ENCODE measurements at places on chromosomes 5 and 9.

DNA sequence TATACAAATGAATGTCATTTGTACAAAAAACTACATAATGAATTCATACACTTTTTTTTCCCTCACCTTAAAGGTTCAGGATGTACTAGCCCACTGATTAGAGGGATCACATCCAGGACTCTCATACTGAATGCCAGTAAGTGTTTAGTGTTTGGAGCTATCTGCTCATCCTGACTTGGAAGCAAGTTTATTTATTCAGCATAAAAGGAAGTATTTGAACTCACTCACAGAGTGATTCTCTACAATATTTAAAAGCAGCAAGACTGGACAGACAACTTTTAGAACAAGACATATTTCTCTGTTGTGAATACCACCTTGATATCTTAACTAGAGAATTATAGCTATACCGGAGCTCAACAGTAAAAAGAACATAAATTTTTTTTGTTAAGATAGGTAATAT, 14.8 kb upstream of the IQGAP2 start:
- DNase-seq, result no peak

- DNase-seq, result no peak
Observed at GRCh38 chr9:79619930-79620329, 48.2 kb downstream of the TLE4 start.

- DNase-seq, result no peak
Observed at GRCh38 chr9:110078604-110079003, 129.4 kb downstream of the C9orf152 start.

DNA sequence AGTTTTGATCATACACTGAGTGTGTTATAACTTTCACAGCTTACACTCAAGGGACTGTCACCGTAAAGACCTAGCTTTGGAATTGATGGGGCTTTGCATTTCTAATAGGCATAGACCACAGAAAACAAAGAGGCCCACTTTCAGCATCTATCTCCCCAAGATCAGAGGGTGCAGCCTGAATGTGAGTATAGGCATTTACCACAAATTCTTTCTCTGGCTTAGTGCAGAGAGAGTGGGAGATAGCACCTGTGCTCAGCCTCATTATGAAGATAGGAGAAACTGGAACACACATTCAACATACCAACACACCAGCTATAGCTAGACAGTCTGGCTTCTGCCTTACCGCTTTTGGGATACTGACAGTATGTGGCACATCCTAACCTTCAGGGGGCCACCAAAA, 783.4 kb upstream of the GRAMD2B start:
- DNase-seq, result no peak
